ENCODE measurements at places on chromosomes 12 and 14.

- H3K27me3 ChIP-seq = peaks cover 3% of the 10 kb centered on the region
- peak; percentile 29 for DNase-seq
- no peak overlapping the region for H3K27ac ChIP-seq
- no peaks in the 10 kb centered on the region for H3K36me3 ChIP-seq
Observed at GRCh38 chr12:51818566-51819300, 29.8 kb downstream of the FIGNL2 start.

DNA sequence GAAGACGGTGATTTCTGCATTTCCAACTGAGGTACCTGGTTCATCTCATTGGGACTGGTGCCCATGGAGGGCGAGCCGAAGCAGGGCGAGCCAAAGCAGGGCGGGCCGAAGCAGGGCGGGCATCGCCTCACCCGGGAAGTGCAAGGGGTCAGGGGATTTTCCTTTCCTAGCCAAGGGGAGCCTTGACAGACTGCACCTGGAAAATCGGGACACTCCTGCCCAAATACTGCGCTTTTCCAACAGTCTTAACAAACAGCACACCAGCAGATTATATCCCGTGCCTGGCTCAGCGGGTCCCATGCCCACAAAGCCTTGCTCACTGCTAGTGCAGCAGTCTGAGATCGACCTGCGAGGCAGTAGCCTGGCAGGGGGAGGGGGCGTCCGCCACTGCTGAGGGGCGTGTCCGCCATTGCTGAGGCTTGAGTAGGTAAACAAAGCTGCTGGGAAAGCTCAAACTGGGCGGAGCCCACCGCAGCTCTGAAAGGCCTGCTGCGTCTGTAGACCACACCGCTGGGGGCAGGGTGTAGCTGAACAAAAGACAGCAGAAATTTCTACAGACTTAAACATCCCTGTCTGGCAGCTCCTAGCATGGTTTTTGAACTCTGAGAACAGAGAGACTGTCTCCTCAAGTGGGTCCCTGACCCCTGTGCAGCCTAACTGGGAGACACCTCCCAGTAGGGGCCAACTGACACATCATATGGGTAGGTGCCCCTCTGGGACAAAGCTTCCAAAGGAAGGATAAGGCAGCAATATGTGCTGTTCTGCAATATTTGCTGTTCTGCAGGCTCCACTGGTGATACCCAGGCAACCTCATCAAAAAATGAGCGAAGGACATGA, 77.2 kb downstream of the BAZ1A start:
- no peak overlapping the region for H3K4me3 ChIP-seq
- no peaks in the 10 kb centered on the region for H3K27me3 ChIP-seq
- DNase-seq = no peak
- no peak overlapping the region for H3K27ac ChIP-seq
- no peaks in the 10 kb centered on the region for H3K4me1 ChIP-seq

GRCh38 chr14:64695071-64695470, 9.2 kb upstream of the PLEKHG3 start:
- H3K4me3 ChIP-seq = no peak overlapping the region
- DNase-seq = no peak
- no peaks in the 10 kb centered on the region for H3K36me3 ChIP-seq
- peaks cover 13% of the 10 kb centered on the region for H3K4me1 ChIP-seq

DNA sequence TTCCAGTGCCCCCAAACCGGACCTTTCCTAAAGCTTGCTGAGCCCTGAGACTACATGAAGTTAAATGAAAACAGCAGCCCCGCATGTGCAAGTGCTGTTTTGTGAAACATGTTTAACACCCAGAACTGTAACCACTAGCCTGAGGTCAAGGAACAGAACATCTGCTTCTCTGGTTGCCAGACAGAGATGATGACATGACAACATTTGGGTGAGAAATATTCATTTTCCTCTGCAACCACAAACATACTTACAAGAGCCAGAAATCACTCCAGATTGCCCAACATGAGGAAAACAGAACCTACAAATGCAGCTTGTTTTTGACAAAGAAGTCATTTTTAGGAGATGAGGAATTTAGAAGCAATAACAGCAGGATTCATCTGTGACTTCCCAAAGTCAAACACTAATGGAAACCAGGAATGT, 110.4 kb downstream of the BCAT1 start:
- H3K27me3 ChIP-seq = no peaks in the 10 kb centered on the region
- H3K4me1 ChIP-seq = peaks cover 12% of the 10 kb centered on the region
- H3K36me3 ChIP-seq = peaks cover 5% of the 10 kb centered on the region
- no peak overlapping the region for H3K4me3 ChIP-seq
- no peak for DNase-seq
- peak overlapping the region; percentile 14 for H3K27ac ChIP-seq

- H3K36me3 ChIP-seq = peaks cover under 1% of the 10 kb centered on the region
- no peak for DNase-seq
- H3K27me3 ChIP-seq = no peaks in the 10 kb centered on the region
- no peak overlapping the region for H3K27ac ChIP-seq
- peaks cover 4% of the 10 kb centered on the region for H3K4me1 ChIP-seq
Observed at GRCh38 chr14:35287431-35288013, 4.7 kb upstream of the PSMA6 start.

DNA sequence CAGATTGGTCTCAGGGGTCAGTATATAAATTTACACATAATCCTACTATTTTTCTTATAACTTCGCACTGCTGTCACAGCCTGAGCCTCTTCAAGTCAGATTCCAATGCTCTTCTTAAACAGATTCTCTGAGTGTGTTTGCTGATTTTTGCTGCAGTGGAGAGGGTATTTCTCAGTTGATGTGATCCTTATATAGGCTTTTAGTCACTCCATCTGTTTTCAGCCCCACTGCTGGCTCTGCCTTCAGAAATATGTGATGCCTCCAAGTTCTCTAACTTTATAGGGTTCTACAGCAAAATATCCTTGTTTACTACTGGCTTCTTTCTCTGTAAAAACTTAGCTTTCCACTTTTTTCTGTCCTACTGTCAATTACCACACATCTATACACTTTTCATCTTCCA, 702.7 kb downstream of the NRXN3 start:
- H3K36me3 ChIP-seq = no peaks in the 10 kb centered on the region
- no peaks in the 10 kb centered on the region for H3K4me1 ChIP-seq
- no peak overlapping the region for H3K4me3 ChIP-seq
- H3K27me3 ChIP-seq = no peaks in the 10 kb centered on the region
- DNase-seq = no peak

GRCh38 chr12:57187222-57188089, 29.1 kb upstream of the NXPH4 start:
- H3K27me3 ChIP-seq = no peaks in the 10 kb centered on the region
- H3K4me1 ChIP-seq = no peaks in the 10 kb centered on the region
- DNase-seq = no peak
- no peak overlapping the region for H3K4me3 ChIP-seq
- H3K27ac ChIP-seq = no peak overlapping the region

- H3K4me3 ChIP-seq = no peak overlapping the region
- H3K27ac ChIP-seq = no peak overlapping the region
- H3K36me3 ChIP-seq = no peaks in the 10 kb centered on the region
- DNase-seq = no peak
Observed at GRCh38 chr14:90759370-90760077, 56.7 kb downstream of the TTC7B start.

GRCh38 chr12:54596526-54596946, 8.1 kb upstream of the PPP1R1A start:
- peak; percentile 75 for DNase-seq
- no peaks in the 10 kb centered on the region for H3K36me3 ChIP-seq
- no peaks in the 10 kb centered on the region for H3K4me1 ChIP-seq
- no peak overlapping the region for H3K27ac ChIP-seq

GRCh38 chr12:130031571-130032189, 127.9 kb upstream of the TMEM132D start:
- H3K27ac ChIP-seq = no peak overlapping the region
- no peak for DNase-seq
- no peak overlapping the region for H3K4me3 ChIP-seq

- no peak overlapping the region for H3K27ac ChIP-seq
- DNase-seq = no peak
- H3K27me3 ChIP-seq = no peaks in the 10 kb centered on the region
- H3K36me3 ChIP-seq = no peaks in the 10 kb centered on the region
- H3K4me1 ChIP-seq = peaks cover 12% of the 10 kb centered on the region
Observed at GRCh38 chr12:57934819-57935218, 6.5 kb upstream of the ATP23 start.

- no peaks in the 10 kb centered on the region for H3K36me3 ChIP-seq
- no peak for DNase-seq
- H3K4me1 ChIP-seq = peaks cover 10% of the 10 kb centered on the region
- H3K27ac ChIP-seq = peak overlapping the region; percentile 98
Observed at GRCh38 chr12:76032043-76032981, 736 bp upstream of the PHLDA1 start.

GRCh38 chr12:60172266-60173211, 576.7 kb downstream of the SLC16A7 start:
- H3K27ac ChIP-seq = no peak overlapping the region
- H3K27me3 ChIP-seq = no peaks in the 10 kb centered on the region
- H3K4me3 ChIP-seq = no peak overlapping the region
- no peak for DNase-seq
- no peaks in the 10 kb centered on the region for H3K36me3 ChIP-seq

GRCh38 chr12:19236656-19237055, 107.1 kb downstream of the PLEKHA5 start:
- H3K4me1 ChIP-seq = peaks cover 16% of the 10 kb centered on the region
- H3K4me3 ChIP-seq = no peak overlapping the region
- H3K27ac ChIP-seq = no peak overlapping the region

GRCh38 chr14:38238332-38238731, 17.6 kb downstream of the CLEC14A start:
- H3K27me3 ChIP-seq = no peaks in the 10 kb centered on the region
- H3K4me3 ChIP-seq = no peak overlapping the region
- no peak overlapping the region for H3K27ac ChIP-seq
- DNase-seq = no peak
- no peaks in the 10 kb centered on the region for H3K4me1 ChIP-seq
- H3K36me3 ChIP-seq = no peaks in the 10 kb centered on the region

DNA sequence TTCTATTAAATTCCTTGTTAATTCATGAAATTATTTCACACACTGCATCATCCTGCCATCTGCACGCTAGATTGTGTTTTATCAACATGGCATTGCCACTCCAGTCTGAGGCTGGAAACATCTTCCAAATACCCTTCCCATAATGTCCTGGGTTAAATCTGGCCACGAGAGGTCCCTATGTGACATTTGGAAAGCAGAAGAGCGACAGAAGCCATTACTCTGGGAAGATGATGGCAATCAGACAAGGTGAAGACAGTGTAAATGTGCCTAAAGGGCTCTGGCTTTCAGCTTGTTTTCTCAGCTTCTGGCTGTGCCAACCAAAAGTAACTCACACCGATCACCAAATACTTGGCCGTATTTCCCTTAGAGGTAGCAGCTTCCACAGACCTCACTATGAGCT, 144.8 kb downstream of the CAPZA3 start:
- H3K27ac ChIP-seq = no peak overlapping the region
- H3K4me3 ChIP-seq = no peak overlapping the region
- no peaks in the 10 kb centered on the region for H3K4me1 ChIP-seq
- no peaks in the 10 kb centered on the region for H3K36me3 ChIP-seq
- H3K27me3 ChIP-seq = no peaks in the 10 kb centered on the region

GRCh38 chr12:105382771-105383622, 52.5 kb downstream of the C12orf75 start:
- peak overlapping the region; percentile 24 for H3K4me3 ChIP-seq
- H3K36me3 ChIP-seq = no peaks in the 10 kb centered on the region
- DNase-seq = no peak
- H3K27ac ChIP-seq = no peak overlapping the region
- H3K27me3 ChIP-seq = no peaks in the 10 kb centered on the region

DNA sequence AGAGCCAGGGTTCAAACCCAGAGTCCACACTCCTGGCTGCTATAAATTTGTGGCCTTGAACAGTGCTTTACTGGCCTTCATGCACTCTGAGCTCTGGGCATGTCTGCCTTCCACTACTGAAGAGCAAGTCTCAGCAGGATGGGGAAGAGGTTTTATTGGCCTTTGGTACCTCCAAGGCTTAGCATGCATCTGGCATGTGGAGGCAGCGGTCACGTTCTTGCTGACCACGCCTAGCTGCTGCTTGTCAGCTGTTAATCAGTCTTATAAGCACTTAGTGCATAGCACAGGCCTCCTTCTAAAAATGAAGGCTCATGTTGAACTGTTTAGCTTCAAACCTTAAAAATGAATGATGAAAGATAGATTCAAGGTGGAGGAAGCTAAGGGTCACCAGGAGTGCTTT, 177.5 kb downstream of the PELI2 start:
- no peaks in the 10 kb centered on the region for H3K27me3 ChIP-seq
- peaks cover 24% of the 10 kb centered on the region for H3K36me3 ChIP-seq
- DNase-seq = no peak
- no peaks in the 10 kb centered on the region for H3K4me1 ChIP-seq
- H3K4me3 ChIP-seq = no peak overlapping the region
- H3K27ac ChIP-seq = no peak overlapping the region

DNA sequence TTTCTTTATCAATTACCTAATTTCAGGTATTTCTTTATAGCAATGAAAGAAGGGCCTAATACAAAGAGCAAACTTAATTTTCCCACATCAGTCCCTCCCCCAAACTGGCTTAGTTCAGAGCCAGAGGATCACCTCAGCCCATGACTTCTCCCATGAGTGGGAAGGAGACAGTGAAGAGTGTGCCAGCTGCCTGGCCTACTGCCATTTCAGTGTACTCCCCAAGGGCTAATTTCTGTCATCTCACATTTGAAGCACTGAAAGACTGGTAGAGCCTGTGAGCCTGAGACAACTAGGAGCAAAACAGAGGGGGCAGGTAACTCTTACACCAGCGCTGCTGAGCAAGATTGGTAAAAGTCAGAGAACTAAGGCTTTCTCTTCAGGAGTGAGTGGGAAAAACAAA, 29.1 kb upstream of the ADAM20 start:
- no peak for DNase-seq
- peaks cover 21% of the 10 kb centered on the region for H3K36me3 ChIP-seq
- no peaks in the 10 kb centered on the region for H3K4me1 ChIP-seq
- H3K27ac ChIP-seq = no peak overlapping the region
- no peaks in the 10 kb centered on the region for H3K27me3 ChIP-seq

- no peak overlapping the region for H3K4me3 ChIP-seq
- no peaks in the 10 kb centered on the region for H3K27me3 ChIP-seq
- DNase-seq = no peak
- no peak overlapping the region for H3K27ac ChIP-seq
- H3K36me3 ChIP-seq = peaks cover 41% of the 10 kb centered on the region
Observed at GRCh38 chr12:123351349-123351748, 13.3 kb downstream of the SBNO1 start.

DNA sequence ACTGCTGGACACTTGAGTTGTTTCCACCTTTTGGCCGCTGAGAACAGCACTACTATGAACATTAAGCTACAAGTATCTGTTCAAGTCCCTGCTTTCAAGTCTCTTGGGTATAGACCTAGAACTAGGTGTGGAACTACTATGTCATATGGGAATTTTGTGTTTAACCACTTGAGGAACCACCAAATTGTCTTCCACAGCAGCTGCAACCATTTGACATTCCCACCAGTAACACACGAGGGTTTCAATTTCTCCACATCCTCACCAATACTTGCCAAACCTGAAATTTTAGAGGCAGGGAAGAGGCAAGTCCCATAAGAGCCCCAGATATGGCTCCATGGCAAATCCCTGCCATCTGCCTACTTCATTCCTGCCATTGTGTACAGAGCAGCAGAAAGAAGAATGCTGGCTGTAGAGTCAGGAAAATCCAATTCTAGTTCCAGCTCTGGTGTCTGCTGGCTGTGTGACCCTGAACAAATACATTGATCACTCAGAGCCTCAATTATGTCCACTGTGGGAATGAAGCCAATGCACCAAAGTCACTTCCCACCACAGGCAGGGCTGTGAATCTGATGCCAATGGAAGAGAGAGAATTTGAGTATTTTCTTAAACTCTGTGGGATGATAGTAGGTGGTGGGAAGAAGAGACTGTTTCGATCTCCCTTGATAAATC, 17.8 kb downstream of the PITPNM2 start:
- H3K4me1 ChIP-seq = peaks cover 9% of the 10 kb centered on the region
- no peaks in the 10 kb centered on the region for H3K27me3 ChIP-seq
- no peak overlapping the region for H3K4me3 ChIP-seq
- no peak overlapping the region for H3K27ac ChIP-seq

Measured in upper lobe of right lung (tissue), 1 donor.